ENCODE measurements at places on chromosomes 2 and 18.

DNA sequence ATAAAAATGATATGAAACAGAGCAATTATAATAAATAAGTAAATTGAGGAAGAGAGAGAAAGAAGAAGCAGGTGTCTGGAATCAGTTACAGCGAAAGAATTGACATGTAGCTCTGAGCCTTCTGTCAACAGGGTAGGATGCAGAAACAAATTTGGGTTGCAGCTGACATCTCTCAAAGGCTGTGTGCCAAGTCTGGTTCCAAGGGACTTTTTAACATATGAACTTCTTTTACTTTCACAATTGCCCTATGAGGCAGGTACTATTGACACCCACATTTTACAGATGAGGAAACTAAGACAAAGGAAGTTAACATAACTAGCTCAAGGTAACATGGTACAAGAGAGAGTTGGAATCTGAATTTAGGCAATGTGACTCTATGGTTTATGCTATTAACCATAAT is 260.0 kb downstream of the ASXL3 start:
- no peak for DNase-seq

- no peak for DNase-seq
These were observed 176.1 kb downstream of the CAPN13 start for GRCh38 chr2:30631051-30631671.

- no peak for DNase-seq
These were observed 12.6 kb downstream of the PPP1R1C start for GRCh38 chr2:181998041-181998835.

- DNase-seq: no peak
These were observed 355.5 kb upstream of the ZEB2 start for GRCh38 chr2:144875290-144875969.

- no peak for DNase-seq
These were observed 147.0 kb downstream of the GCA start for GRCh38 chr2:162490761-162491470.
